Activated naive CD8-positive, alpha-beta T cell treated with anti-CD3 and anti-CD28 coated beads for 36 hours (primary cell): ENCODE measurements at places on chromosomes 2 and 18.

DNA sequence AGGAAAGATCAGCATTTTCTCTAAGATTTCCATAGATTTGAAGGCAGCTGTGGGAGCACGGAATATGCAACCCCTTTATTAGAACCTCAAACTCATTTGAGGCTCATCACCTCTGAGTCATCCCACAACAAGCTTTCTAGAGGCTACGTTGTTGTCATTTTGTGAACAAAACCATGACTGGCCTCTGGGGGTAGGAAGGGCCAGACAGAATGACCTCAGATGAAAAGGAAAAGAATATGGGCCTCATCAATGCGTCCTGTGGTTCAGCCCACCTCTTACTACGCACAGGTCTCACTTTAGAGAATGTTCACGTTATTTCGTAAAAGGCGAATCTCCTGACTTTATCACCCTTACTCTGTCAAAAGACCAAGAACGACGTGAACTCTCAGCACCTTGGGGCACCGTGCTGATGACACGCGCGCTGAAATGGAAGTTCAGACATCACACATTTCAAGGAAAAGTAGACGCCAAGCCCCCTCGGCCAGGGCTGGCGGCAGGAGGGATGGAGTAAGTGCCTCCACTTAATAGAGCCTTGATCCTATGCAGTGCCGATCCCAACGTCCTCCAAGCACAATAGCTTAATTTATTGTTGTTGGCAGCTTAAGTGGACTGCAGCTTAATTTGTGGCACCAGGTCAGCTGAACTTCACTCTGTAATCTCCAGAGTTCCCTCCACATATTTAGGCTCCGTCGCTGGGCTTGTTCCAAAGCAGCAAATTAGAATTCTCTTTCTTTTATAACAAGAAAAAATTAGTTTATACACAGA is 208.3 kb downstream of the EIPR1 start:
- DNase-seq = no peak

DNA sequence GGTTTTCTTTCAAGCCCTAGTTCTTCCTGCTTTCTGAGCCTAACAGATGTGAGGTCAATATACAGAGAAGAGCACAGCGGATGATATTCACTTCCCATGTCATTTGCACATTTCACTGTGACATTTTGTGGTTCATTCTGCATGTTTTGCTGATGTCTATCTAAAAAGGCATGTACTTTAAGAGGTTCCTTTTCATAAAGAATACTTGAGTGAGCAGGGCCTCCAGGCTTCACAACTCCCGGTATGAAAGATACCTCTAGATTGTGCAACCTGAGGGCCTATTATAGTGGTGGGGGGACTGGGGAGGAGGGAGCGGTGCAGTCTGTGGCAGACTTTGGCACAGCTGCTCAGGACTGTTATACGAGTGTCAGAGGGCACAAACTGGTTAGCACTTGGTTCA is 54.6 kb downstream of the CPO start:
- DNase-seq = no peak

- no peak for DNase-seq
These were observed 664.8 kb downstream of the DCC start for GRCh38 chr18:53004798-53005197.

- DNase-seq = no peak
These were observed 47.3 kb downstream of the TMEM163 start for GRCh38 chr2:134671513-134671912.

DNA sequence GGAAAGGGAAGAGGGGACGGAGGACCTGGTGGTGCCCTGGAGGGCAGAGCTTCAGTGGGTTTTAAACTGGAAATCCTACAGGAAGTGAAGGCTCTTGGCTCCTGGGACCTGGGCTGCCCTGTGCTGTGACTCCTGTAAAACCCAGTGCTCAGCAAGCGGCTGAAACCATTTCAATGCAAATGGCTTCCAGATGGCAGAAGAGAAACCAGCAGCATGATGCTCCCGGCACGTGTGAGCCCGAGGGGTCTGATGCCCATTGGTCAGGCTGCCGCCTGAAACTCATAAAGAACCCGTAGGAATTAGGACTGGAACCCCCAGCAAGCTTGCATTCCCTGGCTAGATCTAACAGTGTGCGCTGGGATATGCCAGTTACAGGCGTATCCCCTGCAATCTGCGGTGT is 109.2 kb upstream of the THOC1 start:
- no peak for DNase-seq

DNA sequence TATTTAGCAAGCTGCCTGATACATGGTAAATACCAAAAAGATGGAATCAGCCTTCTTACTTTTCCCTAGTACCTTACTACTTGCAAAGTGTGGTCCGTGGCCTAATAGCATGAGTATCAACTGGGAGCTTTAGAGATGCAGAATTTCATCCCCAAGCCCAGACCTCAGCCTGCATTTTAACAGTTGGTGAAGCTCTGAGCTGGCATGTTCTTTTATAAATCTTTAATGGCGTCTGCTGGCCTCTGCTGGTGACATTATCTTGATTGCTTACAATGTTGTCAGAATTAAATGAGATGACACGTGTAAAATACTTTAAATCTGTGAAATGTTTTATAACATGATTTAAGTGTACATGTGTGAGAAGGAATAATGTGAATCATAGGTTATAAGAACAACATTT is 115.1 kb upstream of the NOSTRIN start:
- no peak for DNase-seq

DNA sequence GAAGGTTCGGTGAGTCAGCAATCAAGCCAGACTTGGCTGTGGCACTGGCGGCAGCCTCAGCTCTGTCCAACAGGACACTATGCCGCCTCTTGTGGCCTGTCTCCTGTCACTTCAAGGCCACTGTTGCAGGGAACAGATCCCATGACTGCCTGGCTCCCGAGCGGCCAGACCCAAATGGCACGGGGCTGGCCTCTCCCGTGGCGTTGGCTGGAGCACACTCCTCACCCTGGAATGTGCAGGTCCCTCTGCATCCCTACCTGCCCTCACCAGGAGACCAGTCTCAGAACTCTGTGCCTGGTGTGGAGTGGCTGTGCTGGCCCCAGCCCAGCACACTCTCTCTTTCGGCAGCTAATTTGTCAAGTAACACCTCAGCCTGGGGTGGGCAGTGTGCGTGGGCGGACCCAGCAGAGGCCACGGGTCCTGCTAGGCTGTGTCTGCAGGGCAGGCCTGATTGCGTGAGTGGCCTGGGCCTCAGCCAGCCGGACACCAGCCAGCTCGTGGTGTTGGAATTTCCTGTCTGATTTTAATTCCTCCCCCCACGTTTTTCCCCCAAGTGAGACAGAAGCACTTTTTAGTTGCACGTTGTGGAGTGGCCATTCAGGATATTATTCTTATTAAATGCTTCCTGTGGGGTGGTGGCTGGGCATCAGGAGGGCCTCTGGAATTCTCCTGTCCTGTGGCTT is 179.3 kb downstream of the GLI2 start:
- DNase-seq = no peak

DNA sequence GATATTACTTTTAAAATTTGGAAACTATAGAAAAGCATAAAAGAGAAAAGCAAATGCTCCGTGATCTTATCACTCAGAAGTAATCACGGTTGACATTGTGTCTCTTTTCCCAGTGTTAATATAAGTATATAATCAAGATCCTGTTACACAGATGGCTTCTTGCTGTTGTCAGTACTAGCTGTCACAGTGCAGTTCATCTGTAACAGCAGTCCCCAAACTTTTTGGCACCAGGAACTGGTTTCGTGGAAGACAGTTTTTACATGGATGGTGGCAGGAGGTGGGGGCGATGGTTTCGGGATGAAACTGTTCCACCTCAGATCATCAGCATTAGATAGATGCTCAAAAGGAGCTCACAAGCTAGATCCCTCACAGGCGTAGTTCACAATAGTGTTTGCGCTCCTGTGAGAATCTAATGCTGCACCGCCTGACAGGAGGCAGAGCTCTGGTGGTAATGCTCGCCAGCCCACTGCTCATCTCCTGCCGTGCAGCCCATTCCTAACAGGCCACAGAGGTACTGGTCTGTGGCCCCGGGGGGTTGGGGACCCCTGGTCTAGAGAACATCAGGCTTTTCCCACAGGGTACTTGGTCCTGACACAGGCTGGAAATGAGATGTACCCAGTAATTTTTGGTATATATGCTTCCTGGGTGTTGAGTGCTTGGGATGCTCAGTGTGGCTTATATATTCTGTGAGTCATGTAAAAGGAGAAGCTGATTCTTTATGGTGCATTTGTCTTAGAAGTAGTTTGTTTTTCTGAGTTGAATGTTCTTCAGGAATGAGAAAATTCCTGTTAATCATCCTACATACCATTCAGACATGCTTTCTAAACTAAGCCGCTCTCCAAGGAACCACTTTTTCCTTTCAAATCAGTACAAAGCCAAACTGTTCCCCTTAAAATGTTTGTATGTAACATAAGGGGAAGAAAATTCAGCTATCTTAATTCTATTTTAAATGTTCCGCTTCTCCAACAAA is 121.8 kb downstream of the NCK2 start:
- no peak for DNase-seq

GRCh38 chr18:67597759-67598158 is 81.2 kb upstream of the DSEL start:
- no peak for DNase-seq

- DNase-seq = no peak
These were observed 13.4 kb downstream of the ALPG start for GRCh38 chr2:232420073-232420454.

GRCh38 chr18:22650247-22650646 is 232.5 kb upstream of the CTAGE1 start:
- DNase-seq = no peak

- DNase-seq = no peak
These were observed 16.8 kb upstream of the ALPI start for GRCh38 chr2:232438951-232439757.
